ENCODE measurements at places on chromosomes 11 and 22.

DNA sequence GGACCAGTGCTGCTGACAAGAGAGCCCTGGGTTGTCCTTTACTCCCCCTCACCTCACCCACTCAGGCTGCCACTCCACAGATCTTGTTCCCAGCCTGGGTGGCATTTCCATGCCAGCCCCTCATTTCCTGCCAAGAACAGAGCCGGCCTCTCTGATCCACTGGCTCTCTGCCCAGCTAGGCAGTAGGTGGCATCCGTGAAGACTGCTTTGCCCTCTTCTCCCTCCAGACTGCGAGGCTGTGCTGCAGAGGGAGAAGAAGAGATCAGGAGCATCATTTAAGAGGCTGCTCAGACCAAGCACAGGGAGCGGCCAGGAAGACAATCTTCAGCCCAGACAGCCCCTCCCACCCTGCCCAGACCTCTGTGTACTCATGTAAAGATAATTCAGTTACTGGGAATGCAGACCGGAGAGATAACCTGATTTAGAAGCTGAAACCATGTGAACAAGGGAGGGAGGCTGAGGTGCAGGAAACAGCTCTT is 126.9 kb upstream of the NCAM1 start:
- no peak for DNase-seq

DNA sequence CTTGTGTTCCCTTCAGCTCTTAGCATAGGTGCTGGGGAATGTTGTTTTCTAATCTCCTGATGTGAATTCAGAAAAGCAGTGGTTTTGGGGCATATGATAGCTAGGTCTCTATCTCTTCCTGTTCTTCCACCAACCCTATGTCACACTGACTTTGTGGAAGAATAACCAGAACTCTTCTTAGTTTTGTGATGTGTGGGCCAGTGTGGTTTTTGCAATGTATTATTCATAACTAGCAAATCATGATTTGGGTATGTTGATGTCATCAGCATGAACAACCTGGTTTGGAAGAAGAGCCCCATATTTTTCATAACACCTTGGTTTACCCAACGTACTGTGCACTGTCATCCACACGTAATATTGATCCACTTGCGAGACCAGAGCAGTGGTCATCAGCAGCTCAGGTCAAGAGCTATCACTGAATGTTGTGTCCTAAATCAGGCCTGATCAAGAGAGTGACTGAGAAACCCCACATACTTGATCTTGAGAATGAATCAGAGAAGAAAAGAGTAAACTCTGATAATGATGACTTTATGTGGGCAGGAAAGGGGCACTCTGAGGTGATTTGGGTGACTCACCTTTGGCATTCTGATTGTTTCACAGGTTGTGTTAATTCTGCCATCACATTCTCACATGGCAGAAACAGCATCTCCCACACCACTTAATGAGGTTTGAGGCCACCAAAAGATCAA is 19.4 kb upstream of the MS4A6E start:
- no peak for DNase-seq

GRCh38 chr11:60563553-60564235 is 48.5 kb downstream of the MS4A13 start:
- no peak for DNase-seq

DNA sequence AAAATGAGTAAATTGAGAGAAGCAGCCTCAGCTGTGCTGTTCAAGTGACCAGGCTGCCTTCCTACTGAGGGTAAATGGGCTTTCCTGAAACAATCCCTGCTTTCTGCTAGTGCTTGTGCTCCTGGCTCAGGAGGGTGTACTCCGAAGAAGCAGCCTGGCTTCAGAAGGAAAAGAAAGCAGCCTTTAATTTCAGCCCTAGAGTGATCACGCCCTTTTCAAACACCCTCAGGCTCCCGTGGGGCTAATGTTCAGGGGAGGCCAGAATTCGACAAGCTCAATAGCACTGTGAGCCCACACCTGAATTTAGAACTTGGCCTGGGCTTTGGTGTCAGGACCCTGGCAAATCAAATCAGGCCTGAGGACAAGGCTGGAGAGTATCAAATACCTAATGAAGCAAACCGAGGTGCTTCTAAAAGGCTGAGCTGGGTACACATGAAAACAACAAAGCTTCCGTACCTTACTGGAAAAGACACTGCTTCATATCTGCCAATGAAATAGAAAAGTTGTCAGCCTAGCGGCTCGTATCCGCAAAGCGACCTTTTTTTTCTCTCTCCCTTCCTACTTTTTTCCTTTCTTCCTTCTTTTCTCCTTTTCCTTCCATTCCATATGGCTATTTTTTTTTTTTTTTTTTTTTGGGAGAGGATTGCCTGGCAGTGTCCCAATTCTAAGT is 387.8 kb downstream of the SOX6 start:
- no peak for DNase-seq

DNA sequence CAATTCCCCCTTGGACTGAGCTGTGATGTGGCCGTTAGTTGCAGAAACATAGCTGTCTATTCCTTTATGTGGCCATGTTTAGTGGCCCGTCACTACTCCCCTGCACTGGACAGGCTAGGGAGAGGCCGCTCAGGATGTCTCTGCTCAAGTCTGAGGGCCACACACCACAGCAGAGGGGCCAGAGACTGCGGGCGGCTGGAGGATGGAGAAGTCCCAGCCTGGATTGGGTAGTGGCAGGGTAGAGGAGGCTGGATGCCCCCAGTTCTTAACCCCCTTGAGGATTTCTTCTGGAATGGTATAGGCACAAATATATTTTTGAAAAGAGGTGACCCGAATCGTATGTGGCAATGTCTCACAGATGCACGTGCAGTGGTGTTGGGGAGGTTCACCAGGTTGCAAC is 116.4 kb upstream of the B3GAT1 start:
- no peak for DNase-seq

DNA sequence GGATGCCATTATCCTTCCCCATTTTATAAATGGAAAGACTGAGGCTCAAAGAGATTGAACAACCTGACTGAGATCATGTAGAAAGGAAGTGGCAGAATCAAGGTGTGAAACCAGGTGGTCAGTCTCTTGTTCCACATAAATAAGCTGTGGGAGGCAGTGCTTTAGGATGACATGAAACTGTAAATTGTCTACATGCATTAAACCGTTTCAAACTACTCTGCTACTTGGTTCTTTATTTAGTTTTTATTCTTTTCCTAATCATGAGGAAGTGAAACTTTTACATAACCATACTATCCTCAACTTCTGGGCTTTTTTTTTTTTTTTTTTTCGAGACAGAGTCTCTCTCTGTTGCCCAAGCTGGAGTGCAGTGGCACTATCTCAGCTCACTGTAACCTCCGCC is 34.9 kb downstream of the CADM1 start:
- DNase-seq = no peak

DNA sequence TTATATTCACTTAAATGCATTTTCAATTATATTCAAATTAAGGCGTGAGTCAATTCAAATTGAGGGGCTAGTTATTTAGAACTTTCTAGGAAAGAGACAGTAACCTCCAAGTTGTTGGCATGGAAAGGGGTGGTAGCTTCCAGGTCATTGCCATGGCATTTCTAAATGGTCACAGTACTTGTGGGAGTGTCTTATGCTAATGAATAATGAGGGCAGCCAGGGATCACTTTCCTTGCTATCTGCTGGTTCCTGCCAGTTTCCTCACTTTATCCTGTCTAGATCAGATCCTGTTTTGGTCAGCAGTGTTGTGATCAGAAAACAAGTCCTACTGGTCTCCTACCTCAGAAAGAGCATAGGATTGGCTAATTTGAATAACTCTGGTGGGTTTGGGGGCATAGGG is 21.8 kb upstream of the RNASEH2C start:
- DNase-seq = no peak

DNA sequence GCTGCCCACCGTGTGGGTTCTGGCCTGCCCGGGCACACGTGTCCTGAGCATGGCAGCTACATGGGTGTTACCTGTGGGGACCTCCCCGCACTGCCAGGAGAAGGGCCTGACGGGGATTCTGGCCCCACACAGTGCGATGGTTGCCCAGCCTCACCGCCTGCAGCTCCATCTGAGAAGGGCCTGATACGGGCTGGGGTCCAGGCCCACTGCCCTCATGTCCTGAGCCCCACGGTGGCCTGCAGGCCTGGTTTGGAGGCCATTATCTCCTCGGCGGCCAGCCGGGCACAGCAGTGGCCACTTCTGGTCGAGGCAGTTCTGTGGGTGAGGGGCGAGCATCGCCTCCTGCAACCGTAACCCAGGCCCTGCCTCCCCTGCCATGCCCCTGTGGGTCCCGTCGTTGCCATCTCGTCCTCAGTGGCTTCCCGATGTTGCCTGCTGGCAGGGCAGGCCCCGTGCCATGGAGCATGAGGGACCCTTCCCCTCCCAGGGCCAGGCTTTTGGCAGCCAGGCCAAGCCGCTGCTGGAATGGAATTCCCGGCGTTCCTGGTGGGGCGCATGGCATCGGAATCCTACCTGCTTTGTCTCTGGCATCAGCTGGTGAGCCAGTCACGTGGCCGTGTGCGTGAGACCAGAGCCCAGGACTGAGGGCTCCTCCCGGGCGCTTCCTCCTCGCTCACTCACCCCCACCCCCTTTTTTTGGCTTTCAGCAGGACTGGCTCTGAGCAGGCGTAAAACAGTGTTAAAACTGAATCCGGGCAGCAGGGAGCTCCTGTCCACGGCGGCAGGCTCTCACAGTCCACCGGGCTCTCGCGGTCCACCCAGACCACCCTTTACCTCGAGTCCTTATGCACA is 71.9 kb upstream of the PPARA start:
- no peak for DNase-seq

DNA sequence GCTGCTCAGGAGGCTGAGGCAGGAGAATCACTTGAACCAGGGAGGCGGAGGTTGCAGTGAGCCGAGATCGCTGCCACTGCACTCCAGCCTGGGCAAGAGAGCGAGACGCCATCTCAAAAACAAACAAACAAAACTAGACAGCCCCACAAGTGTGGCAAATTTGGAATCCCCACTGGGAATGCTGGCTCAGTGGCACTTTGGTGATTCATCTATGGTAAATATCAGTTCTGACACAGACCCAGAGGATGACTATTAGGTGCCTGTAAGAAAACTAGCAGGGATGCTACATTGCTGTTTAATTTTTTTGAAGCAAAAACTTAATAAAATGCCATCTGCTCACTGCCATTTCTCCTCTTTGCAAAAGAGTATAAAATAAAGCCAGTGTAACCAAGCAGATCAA is 107.9 kb downstream of the NAT10 start:
- no peak for DNase-seq

DNA sequence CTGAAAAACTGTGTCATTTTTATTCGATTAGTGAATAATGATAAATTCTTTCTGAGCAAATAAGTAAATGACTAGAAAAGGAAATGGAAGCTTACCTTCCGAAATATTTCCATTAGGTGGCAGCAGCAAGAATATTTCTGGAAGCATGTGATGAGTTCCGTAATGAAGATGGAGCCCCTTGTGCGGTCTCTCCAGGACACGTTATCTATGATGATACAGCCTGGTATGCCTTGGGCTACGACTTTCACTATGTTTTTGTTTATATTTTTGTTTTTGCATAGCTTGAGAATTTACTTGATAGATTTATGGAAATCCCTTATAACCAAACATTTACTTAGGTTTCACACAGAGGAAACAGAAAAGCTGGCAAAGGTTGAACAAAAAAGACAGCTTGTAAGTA is 25.7 kb downstream of the CASP5 start:
- DNase-seq = no peak

DNA sequence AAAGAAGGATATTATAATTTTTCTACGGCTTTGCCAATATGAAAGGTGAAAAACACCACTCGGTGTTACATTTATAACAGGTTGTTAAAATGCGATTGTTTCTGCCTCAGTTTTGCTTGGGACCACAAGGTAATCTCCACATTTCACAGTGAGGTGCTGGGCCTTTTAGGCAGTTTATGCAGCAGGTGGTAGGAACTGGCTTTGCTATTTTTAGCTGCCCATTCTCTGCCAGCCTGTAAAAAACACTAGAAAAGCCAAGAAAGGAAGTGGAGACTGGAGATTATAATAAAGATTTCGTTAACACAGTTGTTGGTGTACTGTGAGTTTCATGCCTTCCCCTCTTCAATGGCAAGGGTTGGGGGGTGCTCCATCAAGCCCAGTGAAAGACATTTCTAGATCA is 8.0 kb upstream of the MRPL16 start:
- no peak for DNase-seq

- DNase-seq = no peak
Measured at GRCh38 chr11:73429121-73429750, 53.0 kb downstream of the RELT start.

- no peak for DNase-seq
Measured at GRCh38 chr11:80309301-80309700, 868.5 kb upstream of the TENM4 start.

DNA sequence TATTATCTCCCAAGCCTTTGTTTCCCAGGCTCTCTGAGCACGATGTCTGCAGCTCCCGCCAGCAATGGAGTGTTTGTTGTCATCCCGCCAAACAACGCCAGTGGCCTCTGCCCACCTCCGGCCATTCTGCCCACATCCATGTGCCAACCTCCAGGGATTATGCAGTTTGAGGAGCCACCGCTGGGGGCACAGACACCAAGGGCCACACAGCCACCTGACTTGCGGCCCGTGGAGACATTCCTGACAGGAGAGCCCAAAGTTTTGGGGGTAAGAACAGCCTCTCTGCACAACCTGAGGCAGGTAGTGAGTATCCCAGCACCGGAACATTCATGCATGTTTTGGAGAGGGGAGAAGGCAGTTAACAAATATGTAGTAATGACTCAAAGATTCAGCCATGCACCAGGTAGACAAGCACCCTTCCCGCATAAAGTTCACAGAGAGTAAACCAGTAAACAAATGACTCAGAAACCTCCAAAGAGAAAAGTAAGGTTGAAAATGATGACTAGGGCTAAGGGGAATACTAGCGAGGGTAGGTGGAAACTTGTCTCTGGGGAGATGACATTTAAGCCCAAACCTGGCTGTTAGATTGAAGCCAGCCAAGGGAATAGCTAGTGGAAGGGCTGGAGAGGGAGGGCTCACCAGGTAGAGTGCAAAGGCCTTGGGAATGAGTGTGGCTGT is 7.2 kb downstream of the MS4A15 start:
- DNase-seq = no peak

- no peak for DNase-seq
Measured at GRCh38 chr22:46696229-46696518, 41.9 kb downstream of the CERK start.

GRCh38 chr11:83545494-83546260 is 259.5 kb upstream of the CCDC90B start:
- no peak for DNase-seq

GRCh38 chr11:133824593-133824992 is 20.7 kb downstream of the SPATA19 start:
- no peak for DNase-seq

- DNase-seq = no peak
Measured at GRCh38 chr11:111148953-111149352, 96.6 kb upstream of the POU2AF2 start.

- DNase-seq = no peak
Measured at GRCh38 chr22:46024136-46024840, 47.3 kb upstream of the WNT7B start.

DNA sequence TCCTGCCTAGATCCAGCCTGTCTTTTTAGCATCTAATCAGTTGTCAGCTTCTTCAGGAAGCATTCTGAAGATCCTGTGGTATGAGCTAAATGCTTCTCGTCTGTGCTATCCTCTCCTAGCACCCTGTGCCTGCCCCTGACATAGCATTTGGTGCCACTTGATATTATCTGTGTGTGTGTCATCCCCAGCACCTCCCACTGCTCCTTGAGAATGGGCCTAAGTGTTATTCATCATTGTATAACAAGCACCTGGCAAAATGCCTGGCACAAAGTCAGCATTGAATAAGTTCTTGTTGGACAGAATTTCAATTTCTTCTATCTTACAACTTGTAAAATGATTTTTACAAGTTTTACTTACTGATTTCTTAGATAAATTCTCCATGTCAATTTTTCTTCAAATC is 28.1 kb upstream of the OLFML1 start:
- no peak for DNase-seq

- DNase-seq = no peak
Measured at GRCh38 chr22:46761539-46762237, 762 bp upstream of the TBC1D22A start.

GRCh38 chr11:2797741-2798361 is 87.7 kb downstream of the CDKN1C start:
- no peak for DNase-seq
